T-helper 9 cell (primary cell): ENCODE measurements at places on chromosomes 7 and 10.

- DNase-seq = no peak
Observed at GRCh38 chr10:82075605-82076004, 200.6 kb downstream of the NRG3 start.

GRCh38 chr10:86232644-86233043 lies 134.0 kb downstream of the GRID1 start:
- no peak for DNase-seq

- DNase-seq = no peak
Observed at GRCh38 chr7:21086688-21087087, 300.0 kb upstream of the SP8 start.

- DNase-seq = no peak
Observed at GRCh38 chr7:22863156-22863899, 40.7 kb upstream of the TOMM7 start.

DNA sequence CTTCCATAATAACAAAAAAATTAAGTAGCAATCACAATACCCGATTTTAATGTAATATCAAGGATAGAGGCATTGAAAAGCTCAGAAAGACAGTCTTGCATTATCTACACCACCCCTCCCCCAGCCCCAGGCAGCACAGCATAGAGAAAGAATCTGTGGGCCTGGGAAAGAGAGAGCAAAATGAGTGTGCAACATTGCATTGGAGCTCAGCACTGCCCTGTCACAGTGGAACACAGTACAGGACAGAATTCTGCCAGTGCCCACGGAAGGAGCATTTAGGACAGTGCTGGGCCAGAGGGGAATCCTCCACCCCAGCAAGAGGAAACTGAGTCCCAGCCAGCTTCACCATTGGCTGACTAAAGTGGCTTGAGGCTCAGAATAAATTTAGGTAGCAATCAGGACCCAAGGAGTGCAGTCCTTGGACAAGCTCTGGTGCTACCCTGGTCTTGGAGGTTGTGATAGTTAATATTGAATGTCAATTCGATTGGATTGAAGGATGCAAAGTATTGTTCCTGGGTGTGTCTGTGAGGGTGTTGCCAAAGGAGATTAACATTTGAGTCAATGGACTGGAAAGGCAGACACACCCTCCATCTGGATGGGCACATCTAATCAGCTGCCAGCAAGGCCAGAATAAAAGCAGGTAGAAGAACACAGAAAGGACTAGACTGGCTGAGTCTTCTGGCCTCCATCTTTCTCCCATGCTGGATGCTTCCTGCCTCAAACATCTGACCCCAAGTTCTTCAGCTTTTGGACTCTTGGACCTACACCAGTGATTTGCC lies 234.4 kb downstream of the ANK3 start:
- no peak for DNase-seq
